ENCODE measurements at places on chromosomes 3 and 15. TPM values are rescaled to one million over a fixed set of nuclear protein-coding genes. Genes with fewer than 3 reads are reported as not detected.

DNA sequence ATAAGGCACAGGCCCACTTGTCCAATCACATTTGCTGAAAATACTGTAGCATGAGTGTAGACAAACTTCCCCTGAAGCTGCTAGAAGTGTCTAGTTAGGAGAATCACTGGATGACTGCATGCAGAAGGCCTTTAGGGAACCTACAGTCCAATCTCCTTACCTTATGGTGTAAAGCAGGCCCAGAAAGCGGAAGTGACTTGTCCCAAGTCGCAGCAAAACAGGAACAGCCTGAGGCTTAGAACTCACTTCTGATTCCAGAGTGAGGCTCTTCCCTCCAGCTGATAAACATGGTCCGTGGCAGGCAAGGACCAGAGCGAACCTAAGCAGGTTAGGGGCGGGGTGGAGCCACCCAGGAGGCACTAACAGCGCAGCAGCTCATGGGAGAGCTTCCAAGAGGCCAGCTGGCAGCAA is 2.5 kb downstream of the GRAMD2A start:
- DNase-seq, result peak; percentile 51

Gene PLXND1
- total RNA-seq, result 126 TPM

- peak; percentile 81 for DNase-seq
These were observed 37.6 kb downstream of the NCEH1 start for GRCh38 chr3:172673210-172673679.

Gene SEMA3G
- total RNA-seq, result not detected

Gene SEC62
- total RNA-seq, result 33.0 TPM

- DNase-seq, result no peak
These were observed 42.8 kb upstream of the FBXL22 start for GRCh38 chr15:63554337-63554927.

DNA sequence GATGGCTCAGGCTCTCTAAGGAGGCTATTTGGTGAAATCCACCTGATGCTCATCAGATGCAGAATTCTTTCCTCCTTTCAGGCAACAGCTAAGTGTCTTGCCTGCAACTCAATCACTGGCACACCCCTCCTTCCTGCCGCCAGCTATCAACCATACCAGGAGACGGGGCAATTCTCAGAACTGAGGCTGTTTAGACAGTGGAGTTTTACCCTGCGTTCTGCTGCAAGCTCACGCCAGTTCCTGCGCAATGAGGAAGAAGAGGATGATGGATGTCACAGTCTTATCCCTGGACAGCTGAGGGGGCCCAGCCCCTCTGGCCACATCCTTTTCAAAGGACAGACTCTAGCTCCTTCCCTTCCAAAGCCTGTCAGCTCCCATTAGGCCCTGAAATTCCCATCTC is 7.0 kb upstream of the MANF start:
- DNase-seq, result no peak

DNA sequence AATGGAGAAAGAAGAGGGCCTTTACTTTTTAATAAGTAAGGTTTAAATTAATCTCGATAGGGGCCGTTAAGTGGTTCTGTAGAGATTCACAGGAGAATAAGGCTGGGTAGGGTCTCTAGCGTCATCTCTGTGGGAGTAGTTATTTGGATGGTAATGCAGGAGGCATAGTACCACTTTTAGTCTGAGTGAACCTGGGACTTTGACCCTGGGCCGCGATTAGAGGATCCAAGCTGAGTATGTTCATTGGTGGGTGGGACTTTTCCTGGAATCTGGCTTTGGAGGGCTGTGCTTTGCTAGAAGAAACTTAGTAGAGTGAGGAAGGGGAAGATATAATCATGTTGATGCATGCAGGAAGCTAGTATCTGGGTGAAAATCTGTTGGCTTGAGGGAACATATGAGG is 4.0 kb downstream of the LPP start:
- no peak for DNase-seq
